ENCODE measurements at places on chromosomes 16 and 17.

- no peak for DNase-seq
Observed at GRCh38 chr17:9419932-9420453, 155.6 kb downstream of the STX8 start.

GRCh38 chr16:56995136-56995805 lies 5.9 kb downstream of the NLRC5 start:
- no peak for DNase-seq

DNA sequence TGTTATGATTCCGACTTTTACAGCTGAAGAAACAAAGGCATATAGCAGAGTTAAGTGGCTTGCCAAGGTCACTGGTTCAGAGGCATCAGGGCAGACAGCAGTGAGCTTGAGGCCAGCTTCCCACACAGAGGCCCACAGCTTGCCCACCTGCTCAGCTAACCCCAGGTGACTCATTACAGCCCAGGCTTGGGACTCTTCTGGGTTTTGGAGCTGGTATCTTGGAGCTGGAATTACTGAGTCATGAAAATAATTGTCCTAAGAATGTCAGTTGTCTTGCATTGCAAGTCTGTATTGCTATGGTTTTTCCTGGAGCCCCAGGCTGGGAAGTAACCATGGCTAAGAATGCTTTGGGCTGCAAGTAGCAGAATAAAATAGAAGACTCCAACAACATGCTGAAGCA lies 32.4 kb upstream of the IRX3 start:
- no peak for DNase-seq

DNA sequence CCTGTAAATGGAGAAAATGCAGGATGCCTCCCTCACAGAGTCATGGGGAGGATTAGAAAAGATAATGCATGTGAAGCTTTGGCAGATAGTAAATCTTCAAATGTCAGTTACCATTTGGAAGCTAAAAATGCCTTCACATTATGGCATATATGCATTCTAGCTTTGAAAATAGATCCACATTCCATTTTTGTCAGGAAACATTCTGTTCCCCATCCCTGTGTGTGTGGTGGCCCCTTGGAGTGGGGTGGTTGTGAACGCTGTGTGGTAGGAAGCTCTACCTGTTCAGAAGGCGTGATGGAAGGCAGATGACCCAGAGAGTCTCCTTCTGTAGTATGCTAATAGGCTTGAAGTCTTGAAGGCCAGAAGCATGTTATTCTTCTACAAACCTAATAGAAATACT lies 242.0 kb downstream of the HAPSTR1 start:
- no peak for DNase-seq

DNA sequence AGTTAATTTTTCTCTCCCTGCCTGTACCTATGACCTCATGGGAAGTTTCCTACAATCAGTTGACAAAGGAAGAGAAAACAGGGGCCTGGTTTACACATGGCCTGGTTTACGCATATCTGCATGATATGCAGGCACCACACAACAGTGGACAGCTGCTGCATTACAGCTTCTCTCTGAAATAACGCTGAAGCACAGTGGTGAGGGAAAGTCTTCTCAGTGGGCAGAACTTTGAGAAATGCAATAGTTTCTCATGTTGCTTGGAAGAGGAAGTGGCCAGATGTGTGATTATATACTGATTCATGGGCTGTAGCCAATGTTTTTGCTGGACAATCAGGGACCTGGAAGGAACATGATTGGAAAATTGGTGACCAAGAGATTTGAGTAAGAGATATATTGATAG lies 324.1 kb upstream of the GOT2 start:
- no peak for DNase-seq

DNA sequence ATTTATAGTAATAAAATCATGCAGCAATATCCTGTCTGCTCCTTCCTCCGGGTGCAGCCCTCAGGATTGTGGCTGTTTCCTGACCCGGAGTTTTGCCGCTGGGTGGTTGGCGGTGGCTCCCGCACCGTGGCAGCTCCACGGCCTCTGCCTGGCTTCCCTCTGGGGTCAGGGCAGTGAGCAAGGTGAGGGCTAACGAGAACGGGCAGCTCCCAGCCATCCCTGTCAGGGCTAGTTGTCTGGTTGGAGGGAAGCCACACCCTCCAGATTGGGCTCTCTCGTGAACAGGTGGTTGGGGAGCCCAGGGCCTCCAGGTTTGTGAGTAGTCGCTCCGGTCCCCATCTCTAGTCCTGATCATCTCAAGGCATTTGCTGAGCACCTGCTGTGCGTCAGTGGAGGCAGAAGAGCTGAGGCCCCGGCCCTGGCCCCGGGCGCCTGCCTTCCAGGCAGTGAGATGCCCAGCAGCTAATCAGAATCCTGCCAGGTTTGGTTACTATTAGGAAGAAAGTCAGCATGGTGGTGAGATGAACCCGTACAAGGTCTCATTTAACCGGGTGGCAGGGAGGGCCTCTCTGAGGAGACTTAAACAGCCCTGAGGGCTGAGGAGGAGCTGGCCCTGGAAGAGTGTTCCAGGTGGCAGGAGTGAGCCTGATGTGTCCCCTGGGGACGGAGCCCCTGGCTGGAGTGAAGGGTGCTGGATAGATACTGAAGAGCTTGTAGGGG lies 2.3 kb upstream of the NUDT16L1 start:
- no peak for DNase-seq

DNA sequence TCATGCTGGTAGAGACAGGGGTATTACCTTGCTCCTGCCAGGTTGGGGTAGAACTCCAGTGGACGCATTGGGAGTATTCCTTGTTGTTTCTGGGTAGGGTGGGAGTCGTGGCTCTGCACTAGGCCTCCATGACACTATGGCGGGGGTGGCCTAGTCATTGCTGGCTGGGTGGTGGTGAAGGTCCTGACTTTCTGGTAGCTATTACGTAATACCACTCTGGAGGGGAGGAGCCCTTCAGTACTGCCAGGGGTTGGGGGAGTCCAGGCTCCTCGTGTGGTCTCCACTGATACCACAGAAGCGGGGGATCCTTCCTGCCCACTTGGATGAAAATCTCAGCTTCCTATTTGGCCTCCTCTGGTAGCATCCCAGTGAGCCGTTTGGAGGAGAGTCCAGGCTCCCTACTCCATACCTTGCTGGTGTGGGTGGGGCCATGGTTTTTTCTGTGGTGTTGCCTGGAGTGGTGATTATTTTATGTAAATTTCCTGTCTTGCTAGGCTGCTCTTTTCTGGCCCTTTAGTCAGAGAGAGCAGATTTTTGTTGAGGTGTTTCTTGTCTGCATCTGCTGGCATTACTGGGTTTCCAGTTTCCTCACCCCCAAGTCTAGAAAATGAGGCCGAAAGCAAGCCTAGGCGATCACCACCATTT lies 65.8 kb upstream of the GNG13 start:
- DNase-seq = no peak

DNA sequence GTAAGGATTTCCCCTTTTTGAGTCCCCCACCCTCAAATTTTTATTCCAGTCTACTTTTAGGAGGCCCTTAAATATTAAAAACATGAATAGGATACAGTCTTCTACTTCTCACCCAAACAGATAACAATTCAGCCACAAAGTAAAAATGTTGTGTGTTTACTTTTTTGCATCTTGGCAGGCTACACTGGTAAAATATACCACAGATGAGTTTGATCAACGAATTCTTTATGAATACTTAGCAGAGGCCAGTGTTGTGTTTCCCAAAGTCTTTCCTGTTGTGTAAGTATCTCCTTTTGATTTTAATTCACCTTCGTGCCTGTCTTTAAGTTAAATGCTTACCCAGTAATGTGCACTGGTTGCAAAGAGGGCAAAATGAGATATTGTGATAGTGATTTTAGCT lies 34.4 kb upstream of the RAB11FIP4 start:
- no peak for DNase-seq

GRCh38 chr17:17004251-17004996 lies 32.5 kb upstream of the TNFRSF13B start:
- DNase-seq = no peak
